Skeletal muscle tissue (tissue), 5 donors: ENCODE measurements at places on chromosomes 16 and 17. TPM values are rescaled to one million over a fixed set of nuclear protein-coding genes. Genes with fewer than 3 reads are reported as not detected.

WNT3 gene
- 1.0 TPM for total RNA-seq

CCL4 gene
- 1.6 TPM for total RNA-seq

NT5M gene
- total RNA-seq = 4.2 TPM

CHST4 gene
- total RNA-seq = not detected

SRCIN1 gene
- total RNA-seq = 0.52 TPM

OR3A3 gene
- not detected for total RNA-seq

HYDIN gene
- total RNA-seq = 3.7 TPM

CRHR1 gene
- total RNA-seq = 0.52 TPM

TOP2A gene
- total RNA-seq = 21.4 TPM

MRPS23 gene
- 10.4 TPM for total RNA-seq

HSPB9 gene
- not detected for total RNA-seq

CLEC10A gene
- 1.6 TPM for total RNA-seq

CACNG1 gene
- total RNA-seq = 43.3 TPM

FOXN1 gene
- not detected for total RNA-seq
